ENCODE measurements at places on chromosomes 16 and 17.
A peak's percentile ranks its signal among the peaks of the same experiment; 100 is the strongest.

- no peak for DNase-seq
These were observed 23.8 kb downstream of the PDILT start for GRCh38 chr16:20380782-20381181.

DNA sequence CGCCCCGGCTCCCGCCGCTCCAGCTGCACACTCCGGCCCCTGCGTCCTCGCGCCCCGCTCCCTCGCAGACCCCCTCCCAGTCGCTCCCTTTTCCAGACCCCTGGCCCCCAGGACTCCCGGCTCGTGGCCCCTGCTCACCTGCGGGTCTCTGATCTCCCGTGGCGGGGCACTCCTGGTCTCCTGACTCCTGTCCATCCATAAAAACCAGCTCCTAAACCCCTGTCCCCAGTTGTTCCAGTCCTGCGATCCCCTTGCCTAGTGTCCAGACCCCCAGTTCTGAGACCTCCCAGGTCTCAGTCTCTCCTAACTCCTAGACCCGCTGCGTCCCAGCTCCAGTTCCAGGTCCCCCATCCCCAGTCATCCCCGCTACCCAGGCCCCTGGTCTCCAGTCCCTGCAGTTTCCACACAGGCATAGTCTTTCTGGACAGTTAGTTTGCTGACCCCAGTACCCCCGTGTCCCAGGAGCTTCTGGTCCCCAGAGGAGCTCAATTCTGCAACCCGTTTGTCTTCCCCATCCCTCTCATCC, 379 bp downstream of the SNX29 start:
- DNase-seq: no peak

GRCh38 chr16:20675488-20676267, 21.8 kb downstream of the ACSM1 start:
- DNase-seq: no peak

DNA sequence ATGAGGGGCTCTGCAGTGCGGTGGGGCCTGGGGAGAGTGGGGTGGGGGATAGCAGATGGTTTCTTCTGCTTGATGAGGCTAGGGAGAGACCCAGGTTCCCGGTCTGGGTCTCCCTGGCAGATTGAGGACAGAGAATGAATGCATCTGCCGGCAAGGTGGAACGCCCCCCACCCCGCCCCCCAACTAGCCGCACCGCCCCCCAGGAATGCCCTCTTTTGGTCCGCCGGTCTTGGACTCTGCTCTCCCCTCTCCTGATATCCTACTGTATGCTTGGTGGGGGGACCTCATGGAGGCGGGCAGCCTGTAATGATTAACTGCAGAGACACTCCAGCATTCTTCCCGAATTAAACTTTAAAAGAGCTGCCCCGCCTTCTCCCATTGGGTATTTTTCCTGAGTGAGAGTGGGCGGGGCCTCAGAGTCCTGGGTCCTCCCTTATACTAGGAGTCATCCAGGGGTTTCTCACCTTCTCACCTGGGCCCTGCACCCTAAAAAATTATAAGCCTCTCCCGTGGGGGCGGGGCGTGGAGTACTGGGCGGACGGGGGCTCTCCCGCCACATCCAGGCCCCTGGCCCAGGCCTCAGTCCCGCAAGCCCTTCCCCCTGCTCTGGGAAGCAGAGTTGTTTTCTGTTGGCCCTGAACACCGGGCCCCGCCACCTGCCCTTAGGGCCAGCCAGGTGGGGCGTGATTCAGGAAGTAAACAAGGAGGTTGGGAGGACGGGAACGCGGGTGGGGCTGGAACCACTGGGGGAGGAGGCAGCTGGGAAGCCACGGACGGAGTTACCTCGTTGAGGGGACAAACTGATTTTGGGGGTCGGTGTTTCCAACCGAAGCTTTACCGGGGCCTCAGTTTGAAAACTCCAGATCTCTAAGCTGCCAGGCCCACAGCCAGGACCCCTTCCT, 1.5 kb downstream of the GRB7 start:
- DNase-seq: no peak

DNA sequence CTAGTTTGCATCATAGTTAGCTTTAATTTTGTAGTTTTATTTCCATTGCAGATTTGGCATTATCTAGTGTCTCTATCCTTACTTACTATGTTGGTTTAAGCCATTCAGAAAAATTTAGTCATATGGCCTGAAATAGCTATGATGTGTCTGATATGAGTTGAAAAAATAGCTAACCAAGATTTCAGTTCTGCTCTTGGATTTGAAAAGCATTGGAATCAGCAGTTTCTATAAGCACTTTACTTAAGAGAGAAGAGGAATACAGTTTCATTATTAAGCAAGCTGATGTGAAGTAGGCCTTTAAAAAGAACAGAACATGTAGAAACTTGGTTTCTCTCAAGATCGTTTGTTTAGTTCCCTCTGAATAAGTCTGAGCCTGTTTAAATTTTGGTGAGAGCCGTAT, 25.9 kb downstream of the LPCAT2 start:
- no peak for DNase-seq

DNA sequence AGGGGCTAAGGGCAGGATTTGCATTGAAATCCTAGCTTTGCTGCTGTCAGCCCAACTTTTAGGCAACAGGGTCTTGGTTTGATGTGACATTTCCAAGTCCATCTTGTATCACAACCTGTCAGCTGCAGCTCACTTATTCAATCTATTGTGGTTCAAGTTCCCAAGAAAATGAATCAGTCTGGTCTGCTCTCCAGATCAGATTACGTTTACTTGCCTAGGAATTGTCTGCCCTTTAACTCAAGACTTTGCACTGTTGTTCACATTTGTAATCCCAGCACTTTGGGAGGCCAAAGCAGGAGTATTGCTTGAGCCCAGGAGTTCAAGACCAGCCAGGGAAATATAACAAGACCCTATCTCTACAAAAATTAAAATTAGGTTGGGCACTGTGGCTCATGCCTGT, 10.0 kb downstream of the STX4 start:
- DNase-seq: no peak

DNA sequence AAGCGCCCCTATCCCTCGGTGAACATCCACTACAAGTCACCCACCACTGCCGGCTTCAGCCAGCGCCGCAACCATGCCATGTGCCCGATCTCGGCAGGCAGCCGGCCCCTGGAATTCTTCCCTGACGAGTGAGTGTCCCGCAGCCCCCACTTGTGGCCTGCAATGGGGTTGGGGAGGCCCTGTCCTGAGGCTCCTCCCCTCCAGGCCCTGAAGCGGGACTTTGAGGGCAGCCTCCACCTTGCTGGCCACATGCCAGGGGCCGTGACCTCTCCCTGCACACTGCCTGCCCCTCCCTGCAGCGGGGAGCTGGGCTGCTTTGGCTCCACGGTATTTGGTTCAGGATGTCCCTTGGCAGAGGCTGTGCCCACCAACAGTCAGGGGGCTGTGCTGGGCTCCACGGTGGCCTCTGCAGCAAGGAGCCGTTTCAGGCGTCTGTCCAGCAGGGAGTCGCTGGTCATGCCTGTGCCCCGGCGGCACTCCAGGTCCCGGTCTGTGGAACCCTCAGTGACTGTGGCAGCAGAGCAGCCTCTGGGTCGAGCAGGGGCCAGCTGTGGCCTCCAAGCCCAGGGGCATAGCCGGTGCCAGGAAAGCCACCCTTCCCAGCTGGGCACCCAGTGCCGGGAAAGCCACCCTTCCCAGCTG, 8.3 kb downstream of the NME3 start:
- DNase-seq: no peak

GRCh38 chr16:62254372-62254771, 218.1 kb upstream of the CDH8 start:
- no peak for DNase-seq

DNA sequence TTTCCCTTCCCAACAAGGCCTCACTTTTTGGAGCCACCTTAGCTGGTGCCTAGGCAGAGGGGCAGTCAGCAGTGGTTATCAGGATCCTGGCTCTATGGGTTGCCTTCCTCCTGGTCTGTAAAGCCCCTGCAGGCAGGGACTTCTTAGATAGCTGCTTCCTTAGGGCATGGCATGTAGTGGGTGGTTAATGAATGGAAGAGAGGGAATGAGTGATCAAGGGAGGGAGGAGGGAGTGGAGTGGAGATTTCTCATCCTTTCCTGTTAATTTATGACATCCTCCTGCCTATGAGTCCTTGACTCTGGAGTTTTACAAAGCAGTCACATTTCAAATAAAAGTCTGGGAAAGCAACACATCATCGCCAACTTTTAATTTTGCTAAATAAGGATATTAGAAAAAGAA, 40.7 kb downstream of the SNX20 start:
- no peak for DNase-seq

- no peak for DNase-seq
These were observed 28.5 kb downstream of the GLP2R start for GRCh38 chr17:9854255-9854654.

- DNase-seq: no peak
These were observed 53.1 kb upstream of the CDR2 start for GRCh38 chr16:22427556-22427955.

DNA sequence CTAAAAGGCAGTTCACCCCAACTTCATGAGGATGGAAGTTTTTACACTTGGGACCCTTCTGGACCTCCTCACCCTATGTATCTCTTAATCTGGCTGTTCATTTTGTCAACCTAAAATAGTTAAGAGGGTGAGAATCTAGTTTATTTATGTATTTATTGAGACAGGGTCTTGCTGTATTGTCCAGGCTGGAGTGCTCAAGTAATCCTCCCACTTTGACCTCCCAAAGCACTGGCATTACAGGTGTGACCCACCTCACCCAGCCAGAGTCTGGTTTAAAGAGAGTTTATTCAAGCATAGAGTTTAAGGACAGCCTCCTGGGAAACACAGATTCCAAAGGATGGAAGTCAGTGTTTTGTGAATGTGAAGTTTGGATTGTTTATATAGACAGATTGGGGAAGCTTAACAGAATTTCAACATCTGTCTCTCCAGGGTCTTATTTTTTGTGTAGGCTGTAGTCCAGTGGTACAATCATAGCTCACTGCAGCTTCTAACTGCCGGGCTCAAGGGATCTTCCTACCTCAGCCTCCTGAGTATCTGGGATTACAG, 8.0 kb upstream of the APPBP2 start:
- no peak for DNase-seq

GRCh38 chr16:54554581-54554980, 268.0 kb upstream of the IRX3 start:
- DNase-seq: no peak

- DNase-seq: no peak
These were observed 61.3 kb downstream of the PRKCB start for GRCh38 chr16:23896832-23897821.

- no peak for DNase-seq
These were observed 160.2 kb downstream of the RGS9 start for GRCh38 chr17:65297384-65297783.

- no peak for DNase-seq
These were observed 205.6 kb downstream of the XYLT1 start for GRCh38 chr16:17265154-17265553.

GRCh38 chr17:59373882-59374495, 42.5 kb downstream of the YPEL2 start:
- no peak for DNase-seq

GRCh38 chr17:78147315-78147998, 1.3 kb downstream of the C17orf99 start:
- DNase-seq: no peak

- no peak for DNase-seq
These were observed 291.7 kb downstream of the CEP112 start for GRCh38 chr17:65900216-65900615.

GRCh38 chr17:1365445-1366039, 34.5 kb downstream of the YWHAE start:
- DNase-seq: peak; percentile 28

GRCh38 chr16:22077700-22078313, 14.5 kb upstream of the VWA3A start:
- peak; percentile 44 for DNase-seq

- DNase-seq: no peak
These were observed 2.7 kb downstream of the HOXB2 start for GRCh38 chr17:48542114-48542656.

- DNase-seq: no peak
These were observed 17.7 kb downstream of the ATP6V0A1 start for GRCh38 chr17:42476411-42476810.

DNA sequence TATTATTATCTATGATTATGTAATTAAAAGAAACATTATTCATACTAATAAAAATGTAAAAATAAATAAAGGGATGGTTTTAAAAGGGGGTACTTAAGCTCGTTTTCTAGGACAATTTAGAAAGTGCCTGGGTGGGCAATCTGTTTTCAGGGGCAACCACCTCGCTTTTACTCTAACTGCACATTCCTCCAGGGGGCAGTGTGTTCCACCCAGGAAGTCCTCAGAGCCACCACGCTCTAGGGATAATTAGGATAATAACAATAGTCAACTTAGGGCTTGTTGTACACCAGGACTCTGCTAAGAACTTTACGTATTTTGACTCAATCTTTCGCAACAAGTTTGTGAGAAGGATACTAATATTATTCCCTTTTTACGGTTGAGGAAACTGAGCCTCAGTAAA, 396.7 kb upstream of the MAF start:
- no peak for DNase-seq

- peak; percentile 55 for DNase-seq
These were observed 19.6 kb upstream of the TNFRSF13B start for GRCh38 chr17:16991349-16992009.

- DNase-seq: no peak
These were observed 93.7 kb downstream of the TBC1D16 start for GRCh38 chr17:79942011-79942405.

GRCh38 chr17:66517336-66518009, 215.1 kb downstream of the PRKCA start:
- DNase-seq: no peak

- no peak for DNase-seq
These were observed 180.5 kb upstream of the TOX3 start for GRCh38 chr16:52727441-52727840.

GRCh38 chr17:21008160-21008915, 34.5 kb downstream of the USP22 start:
- DNase-seq: no peak

GRCh38 chr16:88872650-88873331, 6.3 kb upstream of the PABPN1L start:
- no peak for DNase-seq

- no peak for DNase-seq
These were observed 19.0 kb upstream of the VWA3A start for GRCh38 chr16:22073350-22073749.

- DNase-seq: no peak
These were observed 19.8 kb upstream of the SLC39A11 start for GRCh38 chr17:73112246-73112645.

DNA sequence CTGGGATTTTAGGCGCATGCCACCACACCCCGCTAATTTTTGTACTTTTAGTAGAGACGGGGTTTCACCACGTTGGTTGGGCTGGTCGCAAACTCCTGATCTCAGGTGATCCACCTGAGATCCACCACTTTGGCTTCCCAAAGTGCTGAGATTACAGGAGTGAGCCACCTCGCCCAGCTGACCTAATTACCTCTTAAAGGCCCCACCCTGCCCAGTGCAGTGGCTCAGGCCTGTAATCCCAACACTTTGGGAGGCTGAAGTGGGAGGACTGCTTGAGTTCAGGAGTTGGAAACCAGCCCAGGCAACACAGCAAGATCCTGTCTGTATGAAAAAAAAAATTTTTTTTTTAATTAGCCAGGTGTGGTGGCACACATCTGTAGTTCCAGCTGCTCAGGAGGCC, 2.9 kb upstream of the COASY start:
- DNase-seq: no peak

GRCh38 chr16:4976611-4977145, 18.5 kb downstream of the SEC14L5 start:
- DNase-seq: no peak

Data from effector CD8-positive, alpha-beta T cell (primary cell).